ENCODE measurements at places on chromosomes 7 and 10. TPM values are rescaled to one million over a fixed set of nuclear protein-coding genes. Genes with fewer than 3 reads are reported as not detected.

TMEM196 gene
- total RNA-seq, result not detected

AFAP1L2 gene
- total RNA-seq, result 4.9 TPM

POR gene
- 22.8 TPM for total RNA-seq

PNLIP gene
- not detected for total RNA-seq

SPDYE3 gene
- total RNA-seq, result not detected

PRSS37 gene
- not detected for total RNA-seq

FAM24A gene
- not detected for total RNA-seq

GRCh38 chr10:116029826-116030225, 243.2 kb downstream of the GFRA1 start:
- no peak for DNase-seq
- no peak overlapping the region for H3K27ac ChIP-seq
- no peaks in the 10 kb centered on the region for H3K4me1 ChIP-seq
- H3K27me3 ChIP-seq, result no peaks in the 10 kb centered on the region
- H3K36me3 ChIP-seq, result no peaks in the 10 kb centered on the region
- no peak overlapping the region for H3K4me3 ChIP-seq

GRCh38 chr10:97686301-97686961, 610 bp downstream of the AVPI1 start:
- H3K36me3 ChIP-seq, result no peaks in the 10 kb centered on the region
- no peaks in the 10 kb centered on the region for H3K27me3 ChIP-seq
- H3K4me3 ChIP-seq, result peak overlapping the region; percentile 81
- no peak overlapping the region for H3K27ac ChIP-seq

- H3K27me3 ChIP-seq, result peaks cover 4% of the 10 kb centered on the region
- no peaks in the 10 kb centered on the region for H3K36me3 ChIP-seq
- DNase-seq, result no peak
- H3K4me1 ChIP-seq, result no peaks in the 10 kb centered on the region
- no peak overlapping the region for H3K4me3 ChIP-seq
Observed at GRCh38 chr7:78083476-78084120, 285.0 kb downstream of the PHTF2 start.

- H3K27me3 ChIP-seq, result no peaks in the 10 kb centered on the region
- H3K4me1 ChIP-seq, result no peaks in the 10 kb centered on the region
- no peak overlapping the region for H3K27ac ChIP-seq
- peaks cover 4% of the 10 kb centered on the region for H3K36me3 ChIP-seq
- DNase-seq, result no peak
Observed at GRCh38 chr7:2180081-2180480, 52.7 kb downstream of the MAD1L1 start.

GRCh38 chr7:91265693-91266066, 1.4 kb downstream of the FZD1 start:
- peaks cover 3% of the 10 kb centered on the region for H3K4me1 ChIP-seq
- no peaks in the 10 kb centered on the region for H3K36me3 ChIP-seq
- H3K27me3 ChIP-seq, result peaks cover 48% of the 10 kb centered on the region
- no peak for DNase-seq
- no peak overlapping the region for H3K4me3 ChIP-seq

DNA sequence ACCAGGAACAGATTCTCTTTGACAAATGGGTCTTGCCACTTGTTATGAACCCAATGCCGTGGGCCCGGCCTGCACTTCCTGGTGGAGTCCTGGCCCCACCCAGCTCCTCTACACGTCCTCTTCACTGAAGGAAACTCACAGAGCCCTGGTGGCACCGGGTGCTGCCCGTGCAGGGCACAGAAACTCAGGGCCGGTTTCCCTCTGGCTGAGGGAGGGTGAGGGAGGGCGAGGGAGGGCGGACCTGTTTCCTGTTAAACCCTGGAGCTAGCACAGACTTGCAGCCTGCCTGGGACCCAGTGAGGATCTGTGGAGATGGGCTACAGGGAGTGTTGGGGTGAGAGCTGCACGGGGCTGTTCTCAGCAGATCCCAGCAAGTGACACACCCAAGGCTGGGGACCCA, 596.3 kb downstream of the PTPRN2 start:
- no peak for DNase-seq
- no peak overlapping the region for H3K27ac ChIP-seq
- no peaks in the 10 kb centered on the region for H3K36me3 ChIP-seq
- H3K4me3 ChIP-seq, result no peak overlapping the region
- no peaks in the 10 kb centered on the region for H3K4me1 ChIP-seq
- no peaks in the 10 kb centered on the region for H3K27me3 ChIP-seq

DNA sequence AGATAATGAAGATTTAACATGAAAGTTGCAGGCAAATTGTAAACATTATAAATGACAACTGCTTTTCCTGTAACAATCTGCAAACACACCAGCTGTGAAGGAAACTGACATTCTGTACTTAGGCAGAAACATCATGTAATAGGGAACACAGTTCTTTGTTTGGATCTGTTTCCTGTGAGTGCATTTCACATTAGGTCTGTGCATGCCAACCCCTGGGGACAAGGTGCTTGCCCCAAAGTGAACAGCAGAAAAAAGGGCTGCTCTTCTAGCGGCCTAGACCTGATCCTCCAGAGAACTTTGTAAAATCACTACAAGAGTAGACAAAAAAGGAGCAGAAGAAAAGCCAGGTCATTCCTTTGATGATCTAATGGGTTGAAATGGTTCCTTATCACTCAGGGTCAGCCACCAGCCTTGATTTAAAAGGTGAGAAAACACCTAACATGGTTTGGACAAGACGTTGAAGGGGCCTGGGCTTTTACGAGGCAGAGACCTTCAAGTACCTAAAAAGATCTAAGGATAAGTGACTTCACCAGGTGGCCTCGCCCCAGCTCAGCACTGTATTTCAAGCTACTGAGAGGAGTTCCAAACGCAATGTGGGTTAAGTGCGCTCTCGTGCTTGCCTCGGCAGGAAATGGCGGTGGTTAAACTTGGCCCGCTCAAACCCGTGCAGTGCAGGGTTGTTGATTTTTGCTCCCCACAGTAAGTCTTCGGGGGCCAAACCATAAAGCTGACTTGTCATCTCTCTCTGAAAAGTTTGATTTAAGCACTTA, 249.7 kb downstream of the CREB5 start:
- H3K4me1 ChIP-seq, result peaks cover 14% of the 10 kb centered on the region
- H3K27ac ChIP-seq, result no peak overlapping the region
- peak; percentile 54 for DNase-seq
- H3K4me3 ChIP-seq, result no peak overlapping the region
- H3K36me3 ChIP-seq, result peaks cover 9% of the 10 kb centered on the region
- H3K27me3 ChIP-seq, result peaks cover 1% of the 10 kb centered on the region

DNA sequence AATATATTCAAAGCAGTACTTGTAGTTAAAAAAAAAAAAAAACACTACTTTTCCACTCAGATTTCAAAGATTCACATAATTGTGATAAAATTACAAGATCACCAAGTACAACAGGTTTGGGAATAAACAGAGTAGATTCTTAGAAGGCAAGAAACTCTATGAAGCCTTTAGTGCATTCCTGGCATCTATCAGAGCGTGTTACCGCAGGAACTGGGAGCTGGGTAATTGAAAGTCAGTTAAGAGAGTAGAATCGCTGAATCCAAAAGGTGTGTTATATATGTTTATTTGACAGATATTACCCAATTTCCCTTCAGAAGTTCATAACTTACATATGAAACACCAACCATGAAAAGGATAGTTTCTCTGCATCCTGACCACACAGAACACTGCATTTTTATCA, 159.2 kb upstream of the PLXNA4 start:
- no peak for DNase-seq
- H3K27ac ChIP-seq, result no peak overlapping the region
- no peaks in the 10 kb centered on the region for H3K36me3 ChIP-seq
- no peaks in the 10 kb centered on the region for H3K4me1 ChIP-seq
- no peak overlapping the region for H3K4me3 ChIP-seq
- no peaks in the 10 kb centered on the region for H3K27me3 ChIP-seq

GRCh38 chr7:31302356-31302755, 38.2 kb downstream of the NEUROD6 start:
- no peak for DNase-seq
- H3K27ac ChIP-seq, result no peak overlapping the region
- H3K4me1 ChIP-seq, result no peaks in the 10 kb centered on the region
- no peaks in the 10 kb centered on the region for H3K27me3 ChIP-seq
- no peak overlapping the region for H3K4me3 ChIP-seq

DNA sequence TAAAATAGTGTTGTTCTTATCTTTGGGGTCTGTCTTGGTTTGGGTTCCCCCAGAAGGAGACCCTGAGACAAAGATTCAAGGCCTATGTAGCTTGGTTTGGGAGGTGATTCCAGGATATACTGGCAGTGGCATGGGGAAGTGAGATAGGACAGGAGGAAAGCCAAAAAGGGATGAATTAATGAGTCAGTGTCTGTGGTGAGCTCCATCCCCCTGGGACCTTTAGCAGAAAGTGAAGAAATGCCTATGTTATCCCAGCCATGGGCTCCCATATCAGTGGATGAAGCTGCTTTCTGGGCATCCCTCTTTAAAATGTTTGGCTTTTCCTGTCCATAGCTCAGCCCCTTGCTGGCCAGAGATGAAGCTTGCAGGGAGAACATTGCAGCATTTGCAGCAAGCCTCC, 217.0 kb upstream of the CTBP2 start:
- no peak overlapping the region for H3K4me3 ChIP-seq
- DNase-seq, result no peak
- H3K27ac ChIP-seq, result no peak overlapping the region
- H3K36me3 ChIP-seq, result no peaks in the 10 kb centered on the region

DNA sequence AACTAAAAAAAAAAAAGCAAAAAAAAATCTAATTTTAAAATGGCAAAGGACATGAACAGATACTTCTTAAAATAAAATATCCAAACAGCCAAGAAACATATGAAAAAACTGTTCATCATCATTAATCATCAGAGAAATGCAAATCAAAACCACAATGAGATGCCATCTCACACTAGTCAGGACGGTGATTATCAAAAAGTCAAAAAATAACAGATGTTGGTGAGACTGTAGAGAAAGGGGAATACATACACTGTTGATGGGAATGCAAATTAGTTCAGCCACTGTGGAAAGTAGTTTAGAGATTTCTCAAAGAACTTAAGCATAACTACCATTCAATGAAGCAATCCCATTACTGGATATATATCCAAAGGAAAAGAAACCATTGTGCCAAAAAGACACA, 30.2 kb downstream of the COBL start:
- H3K4me3 ChIP-seq, result no peak overlapping the region
- H3K27me3 ChIP-seq, result peaks cover 2% of the 10 kb centered on the region
- no peaks in the 10 kb centered on the region for H3K36me3 ChIP-seq
- no peaks in the 10 kb centered on the region for H3K4me1 ChIP-seq

- H3K27me3 ChIP-seq, result peaks cover 4% of the 10 kb centered on the region
- no peaks in the 10 kb centered on the region for H3K4me1 ChIP-seq
- H3K27ac ChIP-seq, result no peak overlapping the region
- no peak for DNase-seq
Observed at GRCh38 chr7:98038731-98039130, 48.7 kb upstream of the OCM2 start.

- H3K27me3 ChIP-seq, result no peaks in the 10 kb centered on the region
- no peaks in the 10 kb centered on the region for H3K36me3 ChIP-seq
- peaks cover 24% of the 10 kb centered on the region for H3K4me1 ChIP-seq
- no peak overlapping the region for H3K27ac ChIP-seq
- H3K4me3 ChIP-seq, result no peak overlapping the region
Observed at GRCh38 chr10:29585488-29585976, 49.2 kb downstream of the SVIL start.

- peak; percentile 79 for DNase-seq
- peaks cover 58% of the 10 kb centered on the region for H3K4me1 ChIP-seq
- no peaks in the 10 kb centered on the region for H3K27me3 ChIP-seq
- peak overlapping the region; percentile 63 for H3K4me3 ChIP-seq
Observed at GRCh38 chr7:3028071-3028757, 15.5 kb downstream of the CARD11 start.

DNA sequence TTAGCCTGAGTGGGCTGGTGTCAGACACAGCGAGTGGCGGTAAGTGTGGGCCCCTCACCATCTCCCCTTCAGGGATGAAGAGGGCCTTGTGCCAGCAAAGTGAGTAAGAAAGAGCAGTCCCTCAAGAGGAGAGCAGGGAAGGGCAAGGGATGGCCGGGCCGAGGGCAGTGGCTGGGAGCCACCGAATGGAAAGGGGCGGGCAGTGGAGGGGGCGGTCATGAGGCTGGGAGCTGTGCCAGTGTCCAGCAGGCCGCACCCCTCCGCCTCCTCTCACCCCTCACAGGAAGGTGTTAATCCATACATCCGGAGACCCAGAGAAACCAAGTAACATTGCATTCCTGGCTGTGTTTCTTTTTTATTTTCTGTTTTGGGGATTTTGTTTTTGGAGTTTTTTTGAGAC, 28.6 kb upstream of the RASGEF1A start:
- no peak overlapping the region for H3K4me3 ChIP-seq
- H3K27ac ChIP-seq, result peak overlapping the region; percentile 27
- no peaks in the 10 kb centered on the region for H3K27me3 ChIP-seq
- DNase-seq, result no peak
- H3K4me1 ChIP-seq, result peaks cover 37% of the 10 kb centered on the region

DNA sequence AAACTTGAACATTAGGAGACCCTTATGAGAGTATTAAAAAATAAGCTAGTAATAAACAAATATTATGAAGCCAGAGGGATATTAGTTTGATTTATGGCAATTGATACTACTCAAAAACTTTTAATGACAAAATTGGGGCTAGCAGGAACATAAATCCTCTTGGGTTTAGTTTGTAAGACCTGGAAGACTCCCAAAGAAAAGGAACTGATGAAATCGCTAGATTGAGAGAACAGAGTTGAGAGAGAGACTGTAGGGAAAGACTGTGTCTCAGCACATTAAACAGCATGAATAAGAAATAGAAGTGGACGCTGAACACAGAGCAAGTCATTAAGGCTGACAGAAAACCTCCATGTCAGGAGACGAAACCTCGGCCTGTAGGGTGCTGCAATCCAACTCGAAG, 56.4 kb downstream of the ICA1 start:
- no peak overlapping the region for H3K27ac ChIP-seq
- H3K4me1 ChIP-seq, result peaks cover 2% of the 10 kb centered on the region
- H3K4me3 ChIP-seq, result no peak overlapping the region
- no peak for DNase-seq
- H3K27me3 ChIP-seq, result peaks cover 1% of the 10 kb centered on the region

DNA sequence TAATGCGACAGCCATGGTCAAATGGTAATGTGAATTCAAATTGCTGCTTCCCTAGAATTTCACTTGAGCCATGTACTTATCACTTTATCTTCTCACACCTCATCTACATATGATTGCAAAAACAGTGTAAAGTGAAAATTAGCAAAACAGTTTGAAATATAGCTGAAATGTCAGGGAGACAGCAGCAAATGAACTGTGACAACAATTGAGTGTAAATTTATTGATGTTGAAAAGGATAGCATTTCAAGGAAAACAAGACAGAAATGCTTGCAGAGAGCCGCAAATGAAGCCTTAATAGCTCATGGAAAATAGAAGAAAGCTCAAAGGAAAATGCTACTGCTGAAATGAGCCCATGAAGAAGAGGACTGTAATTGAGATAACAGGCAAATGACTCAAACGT, 516.2 kb upstream of the POT1 start:
- no peak overlapping the region for H3K27ac ChIP-seq
- no peaks in the 10 kb centered on the region for H3K36me3 ChIP-seq
- H3K4me3 ChIP-seq, result no peak overlapping the region
- no peaks in the 10 kb centered on the region for H3K27me3 ChIP-seq

GRCh38 chr10:17196045-17196444, 5.4 kb downstream of the TRDMT1 start:
- no peaks in the 10 kb centered on the region for H3K27me3 ChIP-seq
- no peak for DNase-seq
- no peaks in the 10 kb centered on the region for H3K36me3 ChIP-seq
- no peak overlapping the region for H3K4me3 ChIP-seq
- no peak overlapping the region for H3K27ac ChIP-seq

- no peaks in the 10 kb centered on the region for H3K36me3 ChIP-seq
- no peak overlapping the region for H3K4me3 ChIP-seq
- H3K4me1 ChIP-seq, result peaks cover 10% of the 10 kb centered on the region
- H3K27ac ChIP-seq, result no peak overlapping the region
- no peak for DNase-seq
- H3K27me3 ChIP-seq, result no peaks in the 10 kb centered on the region
Observed at GRCh38 chr10:17409170-17409733, 45.1 kb downstream of the ST8SIA6 start.

- DNase-seq, result no peak
- peaks cover 14% of the 10 kb centered on the region for H3K36me3 ChIP-seq
- H3K27ac ChIP-seq, result peak overlapping the region; percentile 66
- H3K4me3 ChIP-seq, result peak overlapping the region; percentile 97
- peaks cover 36% of the 10 kb centered on the region for H3K4me1 ChIP-seq
Observed at GRCh38 chr7:112452102-112452888, 2.0 kb downstream of the IFRD1 start.
